ENCODE measurements at places on chromosomes 2 and 18.

GRCh38 chr18:23283916-23284430, 148.7 kb downstream of the CABLES1 start:
- peak; percentile 67 for DNase-seq

GRCh38 chr2:236130349-236130998, 37.7 kb downstream of the GBX2 start:
- DNase-seq: no peak

GRCh38 chr2:207901829-207902228, 123.5 kb downstream of the PLEKHM3 start:
- no peak for DNase-seq

DNA sequence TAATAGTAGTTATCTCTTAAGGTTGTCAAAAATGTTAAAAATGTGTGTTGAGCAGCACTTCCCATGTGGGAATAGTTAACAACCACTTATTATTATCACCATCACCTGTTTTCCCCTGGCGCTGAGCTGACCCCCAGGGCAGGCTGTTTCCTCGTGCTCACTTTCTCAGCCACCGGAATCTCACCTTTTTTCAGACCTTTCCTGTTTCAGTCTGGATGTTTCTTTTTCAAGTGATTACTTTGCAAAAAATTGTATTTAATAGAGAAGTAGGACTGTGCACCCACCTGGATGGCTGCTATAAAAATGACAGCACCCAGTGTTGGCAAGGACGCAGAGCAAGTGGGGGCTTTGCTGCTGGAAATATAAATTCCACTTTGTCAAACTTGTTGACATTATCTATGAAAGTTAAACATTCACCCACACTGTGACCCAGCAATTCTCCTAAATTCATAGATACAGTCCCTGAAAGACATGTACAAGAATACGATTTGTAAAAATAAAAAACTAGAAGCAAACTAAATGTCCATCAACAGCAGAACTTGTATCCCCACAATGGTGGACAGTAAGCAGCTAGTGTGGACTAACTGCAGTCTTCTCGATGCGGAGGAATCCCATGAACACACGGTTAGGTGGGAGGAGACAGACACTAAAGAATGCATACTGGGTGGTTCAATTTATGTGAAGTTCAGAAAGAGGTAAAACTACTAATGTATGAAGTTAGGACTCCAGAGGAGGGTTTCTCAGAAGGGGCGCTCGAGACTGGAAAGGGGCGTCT, 66.5 kb downstream of the SOWAHC start:
- DNase-seq: no peak

GRCh38 chr2:26722328-26722727, 29.8 kb downstream of the KCNK3 start:
- no peak for DNase-seq

GRCh38 chr2:157245846-157246764, 11.4 kb upstream of the GALNT5 start:
- DNase-seq: peak; percentile 95

- DNase-seq: no peak
These were observed 536.3 kb upstream of the GCFC2 start for GRCh38 chr2:76247006-76247405.

- DNase-seq: no peak
These were observed 66.3 kb downstream of the FAM168B start for GRCh38 chr2:131026919-131027318.

DNA sequence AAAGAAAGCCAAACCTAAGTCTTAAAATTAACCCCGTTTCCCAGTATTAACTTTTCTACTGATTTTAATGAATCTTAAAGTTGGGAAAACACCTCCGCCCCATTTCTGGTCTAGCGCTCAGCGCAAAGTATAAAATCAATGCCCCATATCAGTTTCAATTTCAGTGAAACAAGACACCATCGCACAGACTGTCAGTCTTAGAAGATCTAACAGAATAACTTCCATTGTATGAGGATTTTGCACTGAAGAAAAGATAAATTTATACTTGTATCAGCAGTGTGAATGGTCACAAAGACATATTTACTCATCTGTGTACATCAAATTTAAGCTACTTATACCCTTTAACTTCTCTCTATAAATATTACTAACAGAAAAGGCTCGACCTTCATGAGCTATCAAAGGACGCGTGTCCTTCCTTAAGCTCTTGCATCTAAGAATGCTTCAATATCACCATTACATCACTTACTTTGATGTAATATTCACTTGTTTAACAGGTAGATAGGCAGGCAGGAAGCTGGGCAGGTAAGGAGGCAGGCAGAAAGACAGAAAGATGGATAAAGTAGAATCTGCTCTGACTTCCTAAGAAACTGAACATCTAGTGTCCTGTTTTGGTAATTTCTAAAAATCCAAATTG, 183.0 kb downstream of the TCF4 start:
- no peak for DNase-seq

GRCh38 chr2:46362667-46363012, 65.4 kb downstream of the EPAS1 start:
- peak; percentile 17 for DNase-seq

GRCh38 chr2:31088504-31089195, 49.6 kb downstream of the GALNT14 start:
- DNase-seq: peak; percentile 16

GRCh38 chr2:83594241-83595120, 864.6 kb downstream of the SUCLG1 start:
- DNase-seq: peak; percentile 78

GRCh38 chr18:50819728-50820378, at the start of gene MRO:
MRO (minus strand) TSS chr18:50820016; CDS start chr18:50809400, 10,616 bp downstream.
- peak; percentile 85 for DNase-seq

DNA sequence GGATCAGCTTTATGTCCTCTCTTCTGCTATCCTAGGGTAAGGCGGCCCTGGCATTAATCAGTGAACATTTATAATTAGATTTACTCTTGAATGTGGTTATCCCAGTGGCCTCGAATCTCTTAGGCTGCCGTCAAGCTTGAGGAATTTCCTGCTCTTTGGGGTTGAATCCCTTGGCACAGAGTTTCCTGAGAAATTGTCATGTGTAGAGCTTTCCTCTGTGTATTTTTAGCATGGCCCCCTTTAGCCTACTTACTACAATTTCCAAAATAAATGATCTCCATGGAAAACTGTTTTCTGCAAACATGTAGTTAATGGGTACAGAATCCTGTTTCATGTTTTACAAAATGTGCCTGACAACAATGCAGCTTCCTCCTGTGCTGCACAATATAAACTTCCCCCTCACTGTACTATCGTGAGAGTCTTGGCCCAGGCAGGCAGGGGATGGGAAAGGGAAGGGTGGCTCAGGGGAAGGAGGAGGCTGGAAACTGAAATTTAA, 18.1 kb downstream of the NCAPH start:
- peak; percentile 84 for DNase-seq

DNA sequence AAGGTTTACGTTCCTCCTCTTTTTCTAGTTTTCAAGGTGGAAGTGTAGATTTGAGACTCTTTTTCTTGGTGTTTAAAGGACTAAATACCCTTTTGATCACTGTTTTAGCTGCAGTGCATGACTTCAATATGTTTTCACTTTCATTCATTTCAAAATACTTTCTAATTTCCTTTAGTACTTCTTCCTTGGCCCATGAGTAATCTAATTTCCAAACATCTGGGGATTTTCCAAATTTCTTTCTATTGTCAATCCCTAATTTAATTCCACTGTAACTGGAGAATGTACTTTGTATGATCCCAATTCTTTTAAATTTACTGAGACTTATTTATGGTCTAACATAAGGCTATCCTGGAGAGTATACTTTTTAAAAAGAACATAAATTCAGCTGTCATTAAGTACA, 3.8 kb upstream of the RHBDD1 start:
- DNase-seq: peak; percentile 33

- peak; percentile 55 for DNase-seq
These were observed 89.8 kb upstream of the ITGB6 start for GRCh38 chr2:160289831-160290230.

GRCh38 chr18:46411867-46412690, 244.9 kb downstream of the LOXHD1 start:
- no peak for DNase-seq

DNA sequence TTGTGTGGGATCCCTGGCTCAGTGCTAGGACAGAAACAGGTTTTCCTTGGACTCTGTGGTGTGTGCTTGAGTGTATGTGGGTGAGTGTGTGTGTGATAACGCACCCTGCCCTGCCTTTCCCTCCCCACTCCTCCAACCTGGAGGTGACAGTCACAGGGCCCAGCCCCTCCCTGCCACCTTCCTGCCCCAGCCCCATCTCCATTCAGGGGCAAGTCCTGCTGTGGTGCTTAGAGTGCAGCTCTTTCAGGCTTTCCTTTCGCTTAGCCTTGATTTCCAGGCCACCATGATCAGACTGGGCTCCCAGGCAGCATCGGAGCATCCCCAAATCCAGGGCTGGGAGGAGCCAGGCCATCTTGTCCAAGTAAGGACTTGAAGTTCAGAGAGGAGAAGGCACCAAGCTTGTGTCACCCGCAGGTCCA, 185.2 kb downstream of the ZFP36L2 start:
- no peak for DNase-seq

GRCh38 chr2:54606393-54606958, 117.0 kb upstream of the EML6 start:
- DNase-seq: peak; percentile 63

DNA sequence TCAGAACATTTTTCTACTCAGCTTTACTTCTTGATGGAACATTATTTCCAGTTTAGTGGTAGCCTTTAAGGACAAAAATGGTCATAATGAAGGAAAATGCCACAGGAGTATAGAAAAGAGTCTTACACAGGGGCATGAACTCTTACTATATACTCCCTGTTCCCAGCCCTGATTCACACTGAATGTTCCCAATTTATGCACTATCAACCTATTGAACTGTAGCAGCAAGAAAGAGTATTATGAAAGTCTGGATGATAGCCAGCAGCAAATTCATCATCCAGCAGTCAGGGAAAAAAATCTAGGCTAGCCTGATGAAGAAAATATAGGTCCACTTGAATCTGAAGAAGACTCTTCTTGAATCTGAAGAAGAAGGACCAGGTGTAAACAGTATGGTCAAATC, 1170.3 kb upstream of the CHAC2 start:
- DNase-seq: no peak

GRCh38 chr2:23760736-23761135, 166.2 kb downstream of the ATAD2B start:
- DNase-seq: peak; percentile 72

- no peak for DNase-seq
These were observed 212.8 kb downstream of the BCL2 start for GRCh38 chr18:63106727-63107126.

DNA sequence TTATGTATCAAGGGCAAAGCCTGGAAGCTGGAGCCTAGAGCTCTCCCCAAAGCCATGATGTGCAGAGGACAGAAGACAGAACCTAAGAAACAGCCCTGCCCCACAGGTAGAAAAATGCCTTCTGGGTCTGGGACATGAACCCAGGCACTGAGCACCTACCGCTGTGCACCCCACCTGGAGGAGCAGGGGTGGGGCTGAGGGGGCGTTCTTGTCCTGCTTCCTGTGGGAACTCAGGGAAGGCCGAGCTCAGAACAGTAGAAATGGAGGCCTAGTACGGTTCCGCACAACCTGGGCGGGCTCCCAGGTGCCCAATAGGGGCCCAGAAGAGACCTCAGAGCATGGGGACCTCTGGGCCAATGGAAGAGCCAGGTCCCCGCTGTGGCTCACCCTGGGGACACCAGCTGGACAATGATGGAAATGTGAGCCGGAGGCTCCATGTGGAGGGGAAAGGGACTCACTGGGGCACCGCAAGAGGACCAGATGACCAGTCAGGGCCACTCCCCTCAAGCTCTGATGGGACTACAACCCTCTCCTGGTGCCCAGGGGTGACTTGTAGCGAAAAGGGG, 3.2 kb downstream of the CRACDL start:
- DNase-seq: no peak

GRCh38 chr18:79466591-79466990, 70.9 kb downstream of the NFATC1 start:
- no peak for DNase-seq

GRCh38 chr2:239164335-239164871, 236.4 kb downstream of the HDAC4 start:
- no peak for DNase-seq

DNA sequence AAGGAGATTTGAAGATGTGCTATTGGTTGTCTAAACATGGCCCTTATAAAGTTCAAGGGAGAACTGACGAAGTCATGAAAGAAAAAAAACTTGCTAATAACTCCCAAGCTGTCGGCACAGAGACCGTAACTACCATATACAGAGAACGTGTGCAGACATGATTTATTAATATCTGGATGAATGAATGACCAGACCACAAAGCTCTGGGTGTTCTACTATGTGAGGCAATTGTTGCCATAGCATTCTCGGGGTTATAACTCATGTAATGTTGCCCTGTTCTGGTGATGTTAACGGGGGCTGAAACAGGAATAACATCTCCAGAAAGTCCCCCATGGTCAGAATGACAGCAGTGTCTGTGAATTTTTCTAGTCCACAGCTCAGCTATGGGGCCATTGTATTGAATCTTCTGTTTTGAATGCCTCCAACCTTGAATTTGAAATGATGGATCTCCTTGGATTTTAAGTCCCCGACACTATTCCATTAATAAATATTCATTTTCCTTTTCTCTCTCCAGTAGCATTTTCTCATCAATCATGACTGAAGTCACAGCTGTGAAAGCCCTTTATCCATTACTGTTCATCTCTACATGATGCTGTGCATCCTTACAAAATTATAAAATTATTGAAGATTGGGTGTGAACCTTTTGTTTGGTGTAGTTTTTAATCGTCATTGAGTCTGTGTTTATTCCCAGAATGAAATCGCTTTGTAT, 483.4 kb upstream of the KLHL29 start:
- no peak for DNase-seq

DNA sequence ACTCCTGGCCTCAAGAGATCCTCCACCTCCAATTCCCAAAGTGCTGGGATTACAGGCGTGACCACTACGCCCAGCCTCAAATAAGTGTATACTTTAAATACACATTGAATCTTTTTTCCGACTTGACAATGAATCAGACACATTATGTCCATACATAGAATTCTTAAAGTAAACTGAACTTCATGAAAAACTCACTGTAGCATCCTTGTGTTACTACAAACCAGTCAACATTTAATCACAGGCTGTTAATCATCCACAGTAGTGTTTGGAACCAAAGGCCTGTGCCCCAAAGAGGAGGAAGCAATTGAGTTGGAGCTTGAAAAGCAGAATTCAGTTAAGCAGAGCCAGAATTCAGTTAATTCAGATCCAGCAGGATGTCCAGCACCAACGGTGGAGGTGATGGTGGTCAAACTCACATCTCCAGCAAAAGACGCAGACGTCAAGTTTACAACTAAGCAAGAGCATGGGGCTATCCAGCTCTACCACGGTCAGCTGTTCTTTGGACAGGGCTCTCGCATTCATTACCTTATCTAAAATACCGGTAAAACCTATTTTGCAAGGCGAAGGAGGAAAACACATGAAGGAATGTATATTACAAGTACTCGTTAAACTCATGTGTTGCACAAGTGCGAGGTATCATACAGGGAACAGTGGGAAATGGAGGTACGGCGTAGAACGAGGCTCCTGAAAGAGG, 1.2 kb downstream of the SLC39A6 start:
- no peak for DNase-seq

- DNase-seq: peak; percentile 72
These were observed 39.1 kb downstream of the FN1 start for GRCh38 chr2:215396595-215397313.

DNA sequence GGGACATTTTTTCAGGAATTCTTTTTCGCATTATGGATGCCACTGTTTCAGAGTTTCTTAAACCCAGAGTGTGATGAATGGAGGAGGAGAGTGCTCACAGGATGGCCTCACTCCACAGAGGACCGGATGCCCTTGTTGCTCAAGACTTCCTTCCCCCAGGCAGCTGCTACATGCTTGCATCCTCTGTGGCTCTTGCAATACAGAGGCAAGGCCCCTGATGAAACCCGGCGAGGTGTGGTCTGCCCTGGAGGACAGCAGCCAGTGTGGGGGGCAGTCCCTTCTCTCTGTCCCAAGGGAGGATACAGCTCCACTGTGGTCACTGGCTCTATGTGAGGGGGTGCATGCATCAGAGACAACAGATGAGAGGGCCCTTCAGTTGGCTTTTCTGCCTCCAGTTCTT, 109.6 kb downstream of the SH3RF3 start:
- DNase-seq: peak; percentile 92

Measured in GM23248 (cell line).